Stimulated activated CD8-positive, alpha-beta memory T cell treated with anti-CD3 and anti-CD28 coated beads, Interleukin-12 subunit alpha, Interleukin-12 subunit beta, amount 100 ng/mL, for 4 hours (primary cell): ENCODE measurements at places on chromosomes 4 and X.

DNA sequence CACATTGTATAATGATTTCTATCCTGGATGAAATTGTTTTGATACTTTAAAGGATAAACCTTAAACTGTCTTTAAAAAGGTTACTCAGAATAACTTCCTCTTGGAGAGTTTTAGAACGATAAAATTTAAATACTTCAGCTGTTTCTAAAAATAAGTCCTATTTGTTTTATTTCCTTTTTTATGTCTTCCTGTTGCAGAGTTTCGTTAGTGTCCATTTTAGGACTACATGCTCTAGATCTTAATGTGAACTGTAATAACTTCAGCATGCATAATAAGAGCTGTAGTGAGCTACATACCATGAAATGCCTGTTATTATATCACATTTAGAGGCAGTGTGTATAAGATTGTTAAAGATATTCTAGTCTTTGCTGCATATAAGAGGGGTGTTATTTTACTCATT lies 14.6 kb downstream of the ATP10D start:
- DNase-seq: no peak

- no peak for DNase-seq
These were observed 23.5 kb downstream of the KLHL8 start for GRCh38 chr4:87196927-87197326.

GRCh38 chrX:19579485-19579884 lies 64.2 kb upstream of the MAP3K15 start:
- DNase-seq: no peak

DNA sequence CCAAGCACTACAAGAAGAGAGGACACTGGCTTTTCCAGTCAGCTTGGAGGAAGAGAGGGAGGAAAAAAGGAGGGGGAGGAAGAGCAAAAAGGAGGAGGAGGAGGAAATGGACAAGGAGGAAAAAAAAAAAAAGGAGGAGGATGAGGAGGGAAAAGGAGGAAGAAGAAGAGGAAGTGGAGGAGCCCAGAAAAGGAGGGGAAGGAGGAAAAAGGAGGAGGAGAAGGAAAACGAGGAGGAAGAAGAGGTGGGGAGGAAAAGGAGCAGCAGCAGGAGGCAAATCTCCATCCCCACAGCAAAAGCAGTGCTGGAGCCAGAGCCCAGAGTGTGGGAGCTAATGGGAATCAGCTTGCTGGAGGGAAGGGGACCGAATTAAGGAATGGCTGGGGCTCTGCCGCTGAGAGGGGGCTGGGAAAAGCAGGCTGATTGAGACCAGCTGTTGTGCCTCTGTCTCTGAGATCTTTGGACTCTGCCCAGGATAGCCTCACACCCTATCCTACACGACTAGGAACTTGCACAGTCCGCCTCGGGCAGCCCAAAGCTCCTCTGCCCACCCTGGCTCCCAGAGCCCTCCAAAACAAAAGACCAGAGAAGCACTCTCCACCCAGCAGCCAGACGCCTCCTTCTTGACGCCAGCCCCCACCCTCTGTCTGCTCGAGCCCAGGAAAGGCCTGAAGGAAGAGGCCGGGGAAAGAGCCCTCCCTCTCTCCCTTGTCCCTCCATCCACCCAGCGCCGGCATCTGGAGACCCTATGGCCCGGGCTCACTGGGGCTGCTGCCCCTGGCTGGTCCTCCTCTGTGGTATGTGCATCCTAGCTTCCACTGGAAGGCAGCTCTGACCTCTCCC lies at the start of gene XPNPEP2:
TSS of gene XPNPEP2 (plus strand) at position 514 of the 843 bp plus-strand sequence. CDS start at position 749, 235 bp downstream.
- DNase-seq: no peak

DNA sequence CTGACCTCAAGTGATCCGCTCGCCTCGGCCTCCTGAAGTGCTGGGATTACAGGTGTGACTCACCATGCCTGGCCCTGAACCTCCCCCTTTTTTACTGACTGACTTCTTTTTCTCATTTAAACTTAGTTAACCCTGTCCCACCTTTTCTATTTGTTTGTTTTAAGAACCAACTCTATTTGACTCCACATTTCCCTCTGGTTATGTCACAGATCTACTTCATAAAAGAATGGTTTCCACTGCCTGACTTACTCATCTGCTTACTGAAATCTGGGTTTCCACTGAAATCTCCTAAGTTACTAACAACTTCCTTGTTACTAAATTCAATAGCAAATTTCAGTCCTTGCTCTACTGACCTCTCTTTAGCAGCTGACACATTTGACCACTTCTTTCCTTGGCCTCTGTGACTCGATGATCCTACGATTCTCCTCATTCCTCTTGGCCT lies 28.0 kb upstream of the NSUN7 start:
- no peak for DNase-seq

GRCh38 chr4:125432078-125432477 lies 117.3 kb downstream of the FAT4 start:
- DNase-seq: no peak

DNA sequence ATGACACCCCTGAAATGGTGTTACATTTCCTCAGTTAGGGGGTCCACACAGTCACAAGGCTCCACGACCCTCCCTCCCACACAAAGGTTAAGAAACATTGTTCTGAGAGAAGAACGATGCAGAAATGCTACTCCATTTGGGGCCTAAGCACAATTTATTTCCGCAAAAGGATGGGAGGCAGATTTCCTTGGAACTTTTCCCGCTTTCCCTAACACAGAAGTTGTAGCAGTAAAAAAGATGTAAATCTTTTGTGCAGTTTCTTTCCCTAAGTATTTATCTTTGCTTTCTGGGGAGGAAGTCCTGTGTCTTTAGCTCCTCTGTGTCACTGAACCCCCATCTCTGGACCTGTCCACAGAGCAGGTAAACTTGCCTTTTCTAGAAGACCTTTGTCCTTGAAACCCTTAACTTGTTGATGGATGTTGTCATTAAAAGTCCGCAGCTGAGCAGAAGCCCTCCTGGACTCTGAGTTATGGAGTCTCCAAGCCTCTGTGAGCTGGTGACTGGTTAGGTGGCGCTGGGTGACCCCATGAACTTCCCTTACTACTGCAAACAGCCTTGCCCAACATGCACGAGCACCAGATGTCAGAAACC lies 67.2 kb upstream of the SHISA3 start:
- DNase-seq: no peak

DNA sequence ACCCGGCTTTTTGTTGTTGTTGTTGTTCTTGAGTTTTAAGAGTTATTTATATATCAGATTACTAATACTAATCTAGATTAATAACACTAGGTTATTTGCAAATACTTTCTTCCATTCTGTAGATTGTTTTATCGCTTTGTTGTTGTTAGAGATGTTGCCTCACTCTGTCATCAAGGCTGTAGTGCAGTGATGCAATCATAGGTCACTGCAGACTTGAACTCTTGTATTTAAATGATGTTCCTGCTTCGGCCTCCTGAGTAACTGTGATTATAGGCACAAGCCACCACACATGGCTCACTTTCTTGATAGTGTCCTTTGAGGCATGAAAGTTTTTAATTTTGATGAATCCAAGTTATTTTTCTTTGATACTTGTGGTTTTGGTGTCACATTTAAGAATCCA lies 129.0 kb downstream of the VSIG4 start:
- DNase-seq: no peak

DNA sequence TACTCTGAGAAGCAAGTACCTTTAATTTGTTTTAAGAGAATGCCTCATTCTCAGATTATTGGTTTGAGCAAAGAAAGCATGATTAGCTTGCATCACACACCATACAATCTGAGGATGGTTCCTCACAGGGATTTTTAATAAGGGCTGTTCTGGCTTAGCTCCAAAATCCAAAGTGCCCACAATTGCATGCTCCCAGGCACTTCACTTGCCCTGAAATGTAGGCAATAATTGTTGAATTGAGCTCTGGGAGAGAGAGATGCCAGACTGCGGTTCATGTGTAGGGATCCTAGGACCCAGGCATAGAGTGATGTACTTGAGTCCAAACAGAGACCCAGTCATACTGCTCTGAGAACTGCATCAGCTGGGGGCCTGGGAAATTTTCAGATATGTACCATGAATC lies 358.4 kb upstream of the CXorf51B start:
- no peak for DNase-seq

DNA sequence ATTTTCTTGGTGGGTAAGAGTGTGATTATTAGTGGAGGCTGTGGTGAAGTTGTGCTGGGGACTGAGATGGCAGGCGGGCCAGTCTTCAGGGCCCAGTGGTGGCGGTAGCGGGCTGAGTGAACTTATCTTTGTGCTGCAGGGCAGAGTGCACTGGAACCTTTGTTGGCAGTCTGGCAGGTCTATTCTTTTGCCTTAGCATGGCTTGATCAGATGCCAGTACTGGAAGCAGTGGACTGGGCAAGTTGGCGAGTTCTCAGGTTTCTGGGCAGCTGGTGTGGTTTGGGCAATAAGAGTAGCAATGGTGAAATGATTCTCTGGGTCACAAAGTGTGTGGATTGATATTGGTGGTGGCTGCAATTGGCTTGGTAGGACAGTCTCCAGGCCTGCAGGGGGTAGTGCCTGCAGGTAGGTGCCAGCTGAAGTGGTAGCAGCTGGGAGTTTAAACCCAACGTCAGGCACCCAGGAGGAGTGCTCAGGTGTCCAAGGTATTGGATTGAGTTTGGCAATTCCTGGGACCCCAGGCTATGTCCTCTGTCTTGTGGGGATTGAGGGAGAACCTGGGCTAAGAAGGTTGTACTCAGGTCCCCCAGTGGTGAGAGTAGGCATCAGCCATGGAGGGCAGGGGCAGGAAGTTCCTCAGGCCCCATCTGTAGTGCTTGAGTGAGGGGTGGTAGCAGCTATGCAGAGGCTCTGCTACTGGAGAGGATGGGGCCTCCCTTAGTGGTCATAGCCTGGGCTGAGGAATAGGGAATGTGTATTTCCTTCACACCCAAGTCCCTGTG lies 34.9 kb upstream of the SLC25A14 start:
- no peak for DNase-seq

DNA sequence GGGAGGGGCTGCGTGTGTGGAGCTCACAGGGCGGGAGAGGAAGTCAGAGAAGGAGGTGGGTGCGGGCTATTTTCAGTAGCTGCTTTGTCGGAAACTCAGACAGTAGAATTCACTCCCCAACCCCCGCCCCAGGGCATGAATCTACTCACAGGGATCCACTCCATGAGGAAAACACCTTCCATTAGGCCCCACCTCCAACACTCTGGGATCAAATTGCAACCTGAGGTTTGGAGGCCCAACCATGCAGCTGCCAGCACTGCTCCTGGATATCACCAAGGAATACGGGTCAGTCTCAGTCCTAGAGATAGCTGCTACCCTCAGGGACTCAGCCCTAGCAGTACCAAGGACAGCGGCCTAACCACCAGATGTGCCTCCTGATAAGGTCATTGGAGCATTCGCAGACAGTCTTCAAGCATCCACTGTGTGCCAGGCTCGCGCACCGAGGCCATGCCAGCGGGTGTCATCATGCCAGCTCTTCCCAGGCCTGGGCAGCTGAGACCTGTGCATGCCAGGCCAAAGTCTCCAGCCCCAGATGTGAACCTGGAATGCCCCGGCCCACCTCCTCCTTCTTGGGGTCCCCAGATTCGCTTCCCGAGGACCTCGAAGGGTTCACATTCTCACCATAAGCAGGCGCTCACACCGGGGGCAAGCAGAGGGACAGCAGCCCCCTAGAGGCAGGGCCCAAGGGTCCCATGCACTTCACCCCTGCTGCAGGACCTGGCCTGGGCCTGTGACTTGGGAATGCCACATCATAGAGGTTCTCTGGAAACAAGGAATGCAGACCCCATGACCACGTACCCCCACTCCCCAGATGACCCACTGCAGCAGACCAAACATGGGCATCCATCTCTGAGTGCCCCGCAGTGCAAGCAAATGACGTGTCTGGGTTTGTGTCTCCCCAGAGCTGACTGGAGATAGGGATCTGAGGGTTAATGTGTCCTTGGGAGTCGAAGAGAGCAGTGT lies 102.3 kb downstream of the ADRA2C start:
- DNase-seq: no peak

DNA sequence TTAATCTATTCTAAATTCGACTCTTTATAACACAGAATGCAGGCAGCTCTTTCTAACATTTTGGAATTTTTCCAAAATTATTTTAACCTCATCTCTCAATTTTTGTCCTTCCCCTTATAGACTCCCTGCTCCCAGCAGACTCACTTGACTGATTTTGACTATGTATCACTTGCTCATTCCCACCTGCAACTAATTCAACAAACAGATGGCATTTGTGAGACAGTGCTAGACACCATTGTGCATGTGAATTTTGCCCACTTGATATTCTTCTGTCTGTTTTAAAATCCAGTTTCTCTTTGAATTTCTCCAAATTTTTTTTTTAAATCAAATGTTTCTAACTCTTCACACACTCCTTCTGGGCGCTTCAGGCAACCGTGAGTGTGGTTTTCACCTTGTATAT lies 1534.0 kb downstream of the PCDH7 start:
- DNase-seq: no peak

DNA sequence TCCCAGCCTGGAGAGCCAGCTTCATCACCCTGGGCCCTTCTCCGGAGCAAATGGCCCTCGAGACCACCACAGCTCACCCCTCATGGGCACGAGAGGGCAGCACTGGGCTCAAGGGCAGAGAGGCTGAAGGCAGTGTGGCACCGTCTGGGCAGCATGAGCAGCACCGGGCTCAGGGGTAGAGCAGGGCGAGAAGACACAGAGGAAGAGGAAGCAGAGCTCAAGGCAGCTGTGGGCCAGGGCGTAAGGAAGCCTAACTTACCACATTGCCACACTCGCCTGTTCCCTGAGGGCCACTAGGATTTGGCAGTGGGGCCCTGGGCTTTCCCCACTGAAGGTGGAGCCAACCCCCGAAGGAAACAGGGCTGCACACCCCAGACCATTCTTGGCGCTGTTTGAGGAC lies 15.5 kb downstream of the ZNF185 start:
- no peak for DNase-seq

DNA sequence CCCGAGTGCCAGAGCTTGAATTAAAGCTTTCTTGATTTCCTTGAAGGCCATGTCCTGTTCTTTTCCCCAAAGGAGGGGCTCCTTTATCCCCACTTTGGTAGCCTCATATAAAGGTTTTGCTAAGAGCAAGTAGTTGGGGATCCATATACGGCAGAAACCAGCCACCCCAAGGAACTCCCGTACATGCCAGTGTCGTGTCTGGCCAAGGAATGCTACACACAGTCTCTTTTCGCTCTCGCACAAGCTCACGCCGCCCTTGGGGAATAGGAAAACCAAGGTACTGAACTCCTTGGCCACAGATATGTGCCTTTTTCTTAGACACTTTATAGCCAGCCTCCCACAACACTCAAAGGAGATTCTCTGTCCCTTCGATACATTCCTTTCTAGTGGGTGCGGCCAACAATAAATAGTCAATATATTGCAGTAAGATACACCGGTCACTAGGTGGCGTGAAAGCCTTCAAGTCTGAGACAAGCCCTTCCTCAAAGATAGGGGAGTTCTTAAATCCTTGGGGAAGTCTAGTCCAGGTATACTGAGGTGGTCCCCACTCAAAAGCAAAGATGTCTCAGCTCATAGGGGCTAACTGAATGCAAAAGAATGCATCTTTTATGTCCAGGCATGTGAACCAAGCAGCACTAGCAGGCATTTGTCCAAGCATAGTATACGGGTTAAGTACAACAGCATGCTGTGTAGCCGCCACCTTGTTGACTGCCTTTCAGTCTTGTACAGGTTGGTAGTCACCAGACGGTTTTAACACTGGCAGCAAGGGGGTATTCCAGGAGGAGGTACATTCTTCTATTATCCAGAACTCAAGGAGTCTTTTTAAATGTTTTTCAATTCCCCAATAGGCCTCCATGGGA lies 57.8 kb upstream of the XAGE1B start:
- no peak for DNase-seq

- no peak for DNase-seq
These were observed 453.3 kb upstream of the HS3ST1 start for GRCh38 chr4:11881947-11882346.
